Activated naive CD8-positive, alpha-beta T cell treated with anti-CD3 and anti-CD28 coated beads for 36 hours (primary cell): ENCODE measurements at places on chromosomes 7 and 10. TPM values are rescaled to one million over a fixed set of nuclear protein-coding genes. Genes with fewer than 3 reads are reported as not detected.

The PODXL gene
- total RNA-seq: 0.88 TPM

DNA sequence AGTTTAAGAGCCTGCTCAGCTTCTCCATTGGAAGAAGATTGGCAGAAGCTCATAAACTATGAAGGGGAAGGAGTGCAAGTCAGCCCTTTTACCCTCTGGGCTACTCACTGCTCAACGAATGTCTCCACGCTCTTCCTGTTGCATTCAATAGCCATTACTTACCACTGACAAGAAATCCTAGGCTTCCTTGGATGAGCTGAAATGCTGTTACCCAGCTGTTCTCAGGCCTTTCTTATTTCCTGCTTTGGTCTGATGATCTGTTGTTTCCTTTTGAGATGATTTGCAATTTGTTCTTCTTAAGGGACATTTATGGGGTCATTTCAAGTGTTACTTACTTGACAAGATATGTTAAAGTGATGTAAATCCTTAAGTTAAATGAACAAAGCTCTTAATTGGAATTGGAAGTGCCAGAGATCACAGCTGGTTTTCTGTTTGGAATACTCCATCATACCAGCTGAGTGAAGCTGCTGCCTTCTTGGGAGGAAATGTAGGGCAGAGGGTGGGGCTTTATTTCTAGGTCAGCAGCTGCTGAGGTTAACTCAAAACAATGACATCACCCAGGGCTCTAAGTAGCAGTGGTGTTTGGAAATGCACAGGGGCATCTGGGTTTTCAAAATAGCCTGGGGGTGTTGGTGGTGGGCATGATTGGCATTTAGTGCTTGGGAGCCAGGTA lies 170.0 kb downstream of the PRKCQ start:
- no peak for DNase-seq

DNA sequence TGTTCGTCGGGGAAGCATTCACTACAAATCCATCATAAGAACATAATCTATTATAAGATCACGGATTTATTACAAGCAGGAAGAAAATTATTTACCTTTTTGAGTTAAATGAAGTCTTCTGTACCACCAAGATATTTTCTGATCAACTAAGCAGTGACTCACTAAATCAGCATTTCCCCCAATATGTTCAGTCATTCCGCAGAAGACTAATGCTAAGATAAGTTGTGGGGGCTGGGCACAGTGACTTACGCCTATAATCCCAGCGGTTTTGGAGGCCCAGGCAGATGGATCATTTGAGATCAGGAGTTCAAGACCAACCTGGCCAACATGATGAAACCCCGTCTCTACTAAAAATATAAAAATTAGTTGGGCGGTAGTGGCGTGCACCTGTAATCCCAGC lies 144.2 kb upstream of the EGR2 start:
- no peak for DNase-seq

- DNase-seq: no peak
These were observed 1182.0 kb downstream of the CNTNAP2 start for GRCh38 chr7:147298611-147299043.
